ENCODE measurements at places on chromosomes 6 and 20.

DNA sequence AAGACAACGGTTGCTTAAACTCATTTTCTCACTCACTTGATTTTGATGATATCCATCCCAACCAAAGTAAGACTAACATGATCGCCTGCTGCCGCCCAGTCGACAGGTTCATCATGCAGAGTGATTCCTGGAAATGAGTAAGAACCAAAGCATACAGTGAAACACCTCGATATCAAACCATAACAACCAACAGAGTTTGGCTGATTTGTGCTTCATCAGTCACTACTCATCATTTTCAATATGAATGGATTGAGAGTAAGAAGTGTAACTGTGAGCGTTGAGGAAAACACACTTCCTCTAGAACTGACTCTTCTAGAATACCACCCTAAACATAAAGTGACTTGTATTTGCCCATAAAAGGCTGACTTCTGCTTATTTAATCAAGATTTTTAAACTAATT, 29.2 kb upstream of the ALDH8A1 start:
- no peak for DNase-seq

DNA sequence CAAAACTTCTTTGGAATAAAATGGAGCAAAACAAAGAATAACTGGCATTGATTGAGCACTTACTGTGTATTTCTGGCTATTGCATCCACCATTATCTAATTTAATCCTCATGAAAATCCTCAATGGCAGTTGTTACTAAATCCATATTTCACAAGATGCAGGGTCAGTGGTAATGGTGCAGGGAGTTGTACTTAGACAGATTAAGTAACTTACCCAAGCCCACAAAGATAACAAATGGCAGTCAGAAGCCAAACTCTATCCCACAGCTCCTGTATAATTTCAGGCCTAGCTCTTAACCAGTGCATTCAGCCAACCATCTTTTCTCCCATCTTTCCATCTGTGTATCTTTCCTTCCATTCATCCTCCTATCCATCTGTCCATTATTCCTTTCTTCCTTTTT, 29.3 kb upstream of the SSTR4 start:
- no peak for DNase-seq

DNA sequence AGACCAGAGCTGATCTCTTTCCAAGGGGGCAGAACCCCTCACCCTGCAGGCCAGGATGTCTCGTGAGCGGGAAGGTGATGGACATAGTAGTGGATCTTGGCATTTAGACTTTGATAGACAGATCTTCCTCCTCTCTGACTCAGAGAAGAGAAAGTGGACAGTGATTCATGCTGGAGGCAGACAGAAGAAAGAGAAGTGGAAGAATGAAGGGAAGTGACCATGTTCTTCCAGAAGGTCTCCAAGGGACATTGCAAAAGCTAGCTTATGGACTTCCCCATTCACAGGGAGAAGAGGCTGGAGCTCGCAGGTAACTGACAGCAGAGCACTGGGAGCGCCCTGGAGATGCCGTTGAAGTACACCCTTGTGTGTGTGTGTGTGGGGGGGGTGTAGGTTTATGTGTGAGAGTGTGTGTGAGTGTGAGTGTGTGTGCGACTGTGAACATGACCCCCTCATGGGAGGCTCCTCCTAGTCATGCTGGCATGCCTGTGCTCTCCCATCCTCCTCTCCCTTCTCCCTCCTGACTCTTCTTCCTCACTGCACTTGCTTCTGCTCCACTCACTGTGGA, 8.0 kb upstream of the RAET1L start:
- DNase-seq, result no peak

GRCh38 chr6:24778121-24778520, 3.4 kb downstream of the GMNN start:
- DNase-seq, result no peak

DNA sequence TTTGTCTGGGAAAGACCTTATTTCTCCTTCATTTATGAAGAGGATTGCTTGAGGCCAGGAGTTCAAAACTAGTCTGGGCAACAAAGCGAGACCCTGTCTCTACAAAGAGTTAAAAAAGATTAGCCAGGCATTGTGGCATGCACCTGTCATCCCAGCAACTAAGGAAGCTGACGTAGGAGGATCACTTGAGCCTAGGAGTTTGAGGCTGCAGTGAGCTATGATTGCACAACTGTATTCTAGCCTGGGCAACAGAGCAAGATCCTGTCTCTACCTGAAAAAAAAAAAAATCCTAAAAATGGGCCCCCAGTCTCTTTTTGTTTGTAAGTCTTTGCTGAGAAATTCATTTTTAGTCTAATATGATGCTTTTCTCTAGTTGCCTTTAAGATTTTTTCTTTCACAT, 29.2 kb upstream of the EIF2S2 start:
- DNase-seq, result no peak

DNA sequence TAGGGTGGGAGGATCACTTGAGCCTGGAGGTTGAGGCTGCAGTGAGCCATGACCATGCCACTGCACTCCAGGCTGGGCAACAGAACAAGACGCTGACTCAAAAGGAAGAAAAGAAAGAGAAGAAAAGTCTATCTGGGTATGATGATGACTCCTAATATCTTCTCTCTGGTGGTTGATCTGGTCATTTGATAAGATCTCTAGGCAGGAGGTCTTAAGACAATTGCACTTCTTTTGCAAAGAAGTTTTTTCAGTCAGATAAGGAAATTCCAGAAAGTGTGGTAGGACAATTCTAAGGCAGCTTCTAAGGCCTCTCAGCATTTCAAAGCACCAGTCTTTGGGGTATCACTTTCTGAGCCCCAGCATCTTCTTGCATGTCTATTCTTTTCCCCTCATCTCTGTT, 7.7 kb upstream of the AIF1 start:
- DNase-seq, result no peak

DNA sequence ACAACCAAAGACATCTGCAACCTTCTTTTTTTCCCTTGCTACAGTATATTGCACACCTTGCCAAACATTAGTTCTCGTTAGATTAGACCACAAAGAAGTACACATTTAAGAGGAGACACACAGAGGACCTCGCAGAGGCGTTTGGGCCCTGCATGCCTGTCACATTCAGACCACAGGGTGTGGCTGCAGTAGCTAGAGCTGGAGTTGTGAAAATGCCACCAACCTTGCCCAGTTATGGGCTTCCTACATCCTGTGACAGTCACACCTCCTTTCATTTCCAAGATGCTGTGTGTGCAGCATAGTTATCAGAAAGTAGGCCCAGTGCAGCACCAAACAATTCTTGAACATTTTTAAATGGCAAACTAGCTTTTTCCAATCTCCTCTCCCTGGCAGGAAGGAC, 2.4 kb downstream of the SYNE1 start:
- DNase-seq, result no peak

GRCh38 chr20:50876063-50876685, 55.1 kb downstream of the ADNP start:
- no peak for DNase-seq

- DNase-seq, result no peak
Measured at GRCh38 chr6:34926655-34927054, 37.6 kb downstream of the ANKS1A start.

GRCh38 chr6:2034256-2034655, 211.1 kb downstream of the GMDS start:
- DNase-seq, result no peak

DNA sequence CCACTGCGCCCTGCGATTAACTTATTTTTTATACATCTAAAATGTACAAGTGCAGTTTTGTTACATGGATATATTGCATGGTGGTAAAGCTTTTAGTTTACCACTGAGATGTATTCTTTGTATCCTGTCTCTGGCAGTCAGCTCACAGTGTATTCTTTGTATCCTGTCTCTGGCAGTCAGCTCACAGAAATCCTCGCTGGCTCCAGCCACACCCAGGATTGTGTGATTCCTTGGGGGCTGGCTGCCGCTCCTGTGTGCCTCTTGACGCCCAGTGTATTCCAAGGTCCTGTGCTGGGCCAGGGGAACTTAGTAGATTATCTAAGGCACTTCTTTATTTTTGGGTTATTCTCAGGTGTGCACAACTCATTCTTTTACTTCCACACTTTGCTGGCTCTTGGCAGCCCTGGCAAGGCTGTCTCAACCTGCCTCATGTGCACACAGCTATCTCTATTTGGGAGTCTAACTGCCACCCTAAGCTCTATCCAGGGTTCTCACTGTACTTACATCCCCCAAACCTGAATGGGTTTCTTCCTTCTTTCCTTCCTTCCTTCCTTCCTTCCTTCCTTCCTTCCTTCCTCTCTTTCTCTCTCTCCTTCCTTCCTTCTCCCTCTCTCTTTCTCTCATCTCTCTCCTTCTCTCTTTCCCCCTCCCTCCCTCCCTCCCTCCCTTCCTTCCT, 12.4 kb upstream of the RNF24 start:
- DNase-seq, result no peak

DNA sequence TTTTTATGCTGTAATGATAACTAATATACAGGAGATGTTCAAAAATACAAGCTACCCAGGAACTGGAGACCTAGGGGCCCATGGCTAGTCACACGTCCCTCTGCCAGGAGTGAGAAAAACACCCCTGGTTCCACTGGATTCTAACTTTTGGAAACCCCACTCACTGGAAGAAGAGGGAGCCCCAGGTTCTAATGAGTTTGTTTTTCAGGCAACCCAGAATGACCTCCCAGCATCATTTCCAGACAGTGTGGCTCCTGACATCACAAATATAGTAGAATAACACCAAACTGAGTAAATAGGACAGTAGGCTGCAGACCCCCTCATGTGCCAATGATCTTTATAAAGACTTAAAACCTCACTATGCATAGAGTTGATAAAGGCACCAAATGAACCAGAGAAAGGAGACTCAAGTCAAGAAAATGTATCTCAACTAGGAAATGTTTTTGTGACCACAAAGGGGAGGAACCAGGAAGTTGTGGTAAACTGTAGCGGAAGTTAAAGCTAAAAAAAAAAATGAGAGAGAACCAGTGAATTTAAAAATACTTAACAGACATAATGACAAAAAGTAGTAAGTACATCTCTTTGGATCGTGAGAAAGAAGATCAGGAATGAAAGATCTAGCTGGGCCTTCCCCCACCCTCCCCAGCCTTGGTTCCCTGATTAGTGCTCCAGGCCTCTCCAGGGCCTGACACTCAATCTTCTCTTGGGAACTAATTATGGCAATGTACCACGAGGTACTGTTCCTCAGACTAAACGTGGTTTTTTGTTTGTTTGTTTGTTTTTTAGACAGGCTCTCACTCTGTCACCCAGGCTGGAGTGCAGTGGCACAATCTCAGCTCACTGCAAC, 19.8 kb downstream of the HLA-E start:
- peak; percentile 98 for DNase-seq

- DNase-seq, result peak; percentile 14
Measured at GRCh38 chr6:446418-447366, 55.1 kb downstream of the IRF4 start.

DNA sequence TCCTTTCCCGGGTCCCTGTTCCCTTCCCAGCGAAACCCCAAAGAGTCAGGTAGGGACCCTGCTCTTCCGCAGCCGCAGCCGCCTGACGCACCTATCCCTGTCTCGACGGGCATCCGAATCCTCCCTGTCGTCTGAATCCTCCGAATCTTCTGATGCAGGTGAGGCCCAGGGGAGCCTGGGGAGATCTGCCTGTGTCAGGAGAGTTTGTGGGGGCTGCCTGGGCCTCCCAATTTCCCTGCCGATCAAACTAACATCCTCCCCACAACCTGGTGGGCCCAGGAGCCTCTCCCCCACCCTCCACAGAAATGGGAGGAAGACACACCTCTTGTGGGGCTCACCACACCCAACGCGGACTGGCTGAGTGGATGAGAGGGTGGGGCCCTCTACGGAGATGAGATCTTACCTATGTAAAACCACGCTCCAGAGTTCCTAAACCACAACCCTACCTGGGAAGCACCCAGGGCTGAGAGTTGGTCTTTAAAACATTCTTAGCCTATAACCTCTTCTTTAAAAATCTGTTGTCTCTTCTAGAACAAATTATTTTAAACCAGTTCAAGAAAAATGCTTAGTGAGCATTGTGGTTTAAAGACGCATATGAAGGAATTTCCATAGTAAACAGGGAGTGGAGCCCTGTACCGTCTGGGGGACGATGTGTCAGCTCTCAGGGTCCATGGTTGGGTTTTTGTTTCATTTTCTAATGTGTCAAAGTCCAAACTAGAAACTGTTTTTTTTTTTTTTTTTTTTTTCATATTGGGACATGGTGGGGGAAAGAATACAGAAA, 1.7 kb downstream of the CDC25B start:
- DNase-seq, result no peak

GRCh38 chr20:24991897-24992486, 559 bp downstream of the APMAP start:
- peak; percentile 36 for DNase-seq

DNA sequence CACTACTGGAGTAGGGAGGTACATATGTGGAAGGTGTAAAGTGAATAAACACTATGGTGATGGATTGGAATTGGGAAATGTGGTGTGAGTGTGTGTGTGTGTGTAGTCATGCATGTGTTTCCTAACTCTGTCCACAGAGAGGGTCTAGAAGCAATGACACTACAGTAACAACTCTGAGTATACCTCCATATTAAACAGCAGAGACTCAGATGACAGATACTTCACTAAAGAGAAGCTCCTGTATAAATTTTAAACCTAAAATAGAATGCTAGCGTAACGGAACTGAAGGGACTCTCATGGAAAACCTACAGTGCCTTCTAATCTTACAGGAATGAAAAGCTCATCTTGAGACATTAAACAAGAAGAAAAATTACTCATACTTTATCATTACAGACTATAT, 150.5 kb downstream of the SLC16A10 start:
- no peak for DNase-seq

- DNase-seq, result peak; percentile 81
Measured at GRCh38 chr6:73580247-73581149, 59.7 kb upstream of the EEF1A1 start.

GRCh38 chr6:85460154-85460920, 10.5 kb downstream of the NT5E start:
- no peak for DNase-seq

DNA sequence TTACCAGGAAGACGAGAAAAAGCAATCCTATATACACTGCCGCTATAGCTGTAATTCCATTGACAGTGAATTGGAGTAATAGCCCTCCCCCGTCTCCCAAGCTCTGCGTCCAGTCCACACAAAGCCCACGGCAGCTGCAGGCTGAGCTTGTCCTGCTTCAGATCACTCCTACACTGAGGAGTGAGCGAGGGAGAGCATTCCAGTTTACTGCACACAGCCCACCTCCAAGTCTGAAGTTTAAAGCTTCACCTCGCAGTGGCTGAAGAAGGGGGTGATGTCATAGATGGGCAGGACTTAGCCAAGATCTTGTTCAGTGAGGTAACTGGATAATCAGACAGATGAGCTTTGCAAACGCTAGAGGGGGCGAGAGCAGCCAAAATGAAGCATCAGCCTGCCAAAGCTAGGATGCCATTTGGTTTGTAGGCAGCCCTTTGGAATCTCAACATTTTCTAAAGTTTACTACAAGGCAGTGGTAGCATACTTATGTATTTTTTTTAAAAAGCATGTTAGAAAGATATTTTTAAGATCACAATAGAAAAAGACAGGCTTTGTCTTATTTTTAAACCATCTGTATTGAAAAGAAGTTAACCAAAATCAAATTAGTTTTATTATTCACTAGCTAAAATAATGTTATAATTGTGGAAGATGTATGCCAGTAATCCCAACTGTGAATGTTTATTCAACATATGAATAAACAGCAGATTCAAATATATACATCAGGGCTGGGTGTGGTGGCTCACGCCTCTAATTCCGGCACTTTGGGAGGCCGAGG, at the start of gene FLRT3:
FLRT3 (minus strand) TSS at position 213 of the 772 bp plus-strand sequence. CDS start 10,106 bp downstream, outside the sequence.
- DNase-seq, result peak; percentile 61
